ENCODE measurements at places on chromosomes 3 and 15. TPM values are rescaled to one million over a fixed set of nuclear protein-coding genes. Genes with fewer than 3 reads are reported as not detected.
A peak's percentile ranks its signal among the peaks of the same experiment; 100 is the strongest.

DNA sequence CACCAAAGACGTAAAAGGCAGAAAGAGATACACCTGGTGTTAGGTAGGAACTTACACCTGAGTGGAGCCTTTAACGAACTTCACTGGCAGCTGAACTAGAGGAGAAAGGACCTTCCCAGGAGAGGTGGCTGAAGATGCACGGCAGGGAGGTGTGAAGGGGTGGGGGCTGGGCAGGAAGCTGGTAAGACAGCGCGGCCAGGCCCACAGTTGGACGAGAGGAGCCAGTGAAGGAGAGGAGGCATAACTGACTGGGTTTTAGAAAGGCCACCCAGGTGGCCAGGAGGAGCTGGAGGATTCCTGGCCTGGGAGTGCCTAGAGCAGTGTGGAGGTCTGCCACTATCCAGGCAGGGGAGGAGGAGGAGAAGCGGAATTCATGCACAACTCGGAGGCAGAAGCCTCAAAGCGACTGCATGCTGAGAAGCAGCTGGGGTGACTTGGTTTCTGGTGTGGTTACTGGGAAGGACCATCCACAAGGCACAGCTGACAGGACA is 51.9 kb downstream of the SLC41A3 start:
- DNase-seq: no peak

GRCh38 chr3:156620260-156620659 is 54.1 kb upstream of the TIPARP start:
- DNase-seq: no peak

GRCh38 chr3:100005665-100006393 is 108.5 kb downstream of the FILIP1L start:
- DNase-seq: no peak

- peak; percentile 87 for DNase-seq
These were observed 63.8 kb downstream of the SPSB4 start for GRCh38 chr3:141114816-141115460.

DNA sequence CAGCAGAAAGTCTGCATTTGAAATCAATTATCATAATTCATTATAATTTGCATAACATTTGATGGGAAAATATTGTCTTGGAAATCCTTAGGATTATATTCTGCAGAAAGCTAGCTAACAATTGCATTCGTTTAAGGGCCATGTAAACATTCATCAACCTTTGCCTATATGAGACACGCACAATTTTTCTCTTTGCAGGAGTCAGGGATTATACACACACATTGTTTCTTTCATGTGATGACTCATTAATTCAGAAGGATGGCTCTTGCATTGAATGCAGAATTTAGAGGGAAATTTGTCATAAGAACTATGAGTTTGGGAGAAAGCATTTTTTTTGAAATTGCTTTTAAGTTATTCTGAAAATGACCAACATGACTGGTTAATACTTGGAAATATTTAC is 844.7 kb downstream of the DIPK2A start:
- no peak for DNase-seq

DNA sequence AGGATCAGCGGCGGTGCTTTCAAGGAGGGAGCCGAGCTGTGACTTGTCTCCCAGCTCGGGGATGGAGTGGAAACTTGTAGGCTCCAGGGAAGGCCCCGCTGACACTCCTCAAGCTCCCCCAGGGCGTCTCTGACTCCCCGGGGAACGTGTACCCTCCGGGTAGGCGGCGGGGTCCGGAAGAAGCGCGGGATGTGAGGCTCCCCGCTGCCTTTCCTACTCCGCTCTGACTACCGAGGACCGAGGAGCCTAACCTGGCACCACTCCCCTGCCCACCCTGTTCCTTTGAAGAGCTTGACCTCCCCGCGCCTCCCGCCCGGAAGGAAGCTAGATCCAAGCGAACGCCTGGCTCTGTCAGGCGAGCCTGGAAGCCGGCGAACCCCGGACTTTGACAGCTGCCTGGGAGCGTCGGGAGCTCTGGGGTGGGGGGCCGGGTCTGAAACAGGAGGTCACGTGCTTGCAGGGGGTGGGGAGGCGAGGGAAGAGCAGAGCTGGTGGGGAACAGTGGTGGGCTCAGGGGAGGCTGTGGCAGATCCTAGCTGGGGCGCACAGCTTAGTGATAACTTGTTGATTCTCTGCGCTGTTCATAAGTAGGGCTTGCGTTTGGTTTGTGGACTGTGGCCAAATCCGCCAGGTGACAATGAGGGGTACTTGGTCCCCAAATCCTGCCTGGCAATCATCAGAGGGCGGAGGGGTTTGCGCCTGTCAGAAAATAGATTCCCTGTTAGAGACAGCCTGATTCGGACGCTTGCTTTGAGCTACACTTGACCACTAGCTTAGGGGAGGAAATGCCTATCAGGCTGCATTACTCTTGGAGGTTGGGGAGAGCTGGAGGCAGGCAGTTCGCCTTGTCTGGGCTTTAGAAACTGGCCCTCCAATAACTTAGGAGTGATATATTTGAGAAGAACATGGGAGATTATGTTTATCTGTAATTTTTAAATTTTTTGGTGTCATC is 1.2 kb downstream of the CLSTN2 start:
- peak; percentile 56 for DNase-seq

DNA sequence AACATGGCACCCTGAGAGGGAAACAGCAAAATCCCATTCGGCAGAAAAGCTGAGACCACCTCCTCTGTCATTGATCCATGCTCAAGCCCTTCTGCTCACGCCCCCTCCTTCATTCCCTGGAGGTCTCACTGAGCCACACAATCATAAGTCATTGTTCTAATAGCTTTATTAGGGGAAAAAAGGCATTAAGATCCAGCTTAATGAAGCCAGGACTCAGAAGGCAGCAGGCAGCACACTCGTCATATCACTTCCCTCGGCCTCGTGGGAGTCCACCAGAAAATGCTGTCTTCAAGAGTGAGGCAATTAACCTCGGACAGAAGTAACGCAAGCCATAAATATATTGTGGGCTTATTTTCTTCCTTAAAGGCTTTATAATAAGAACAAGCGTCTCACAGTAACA is 153.9 kb upstream of the PPP2R3A start:
- no peak for DNase-seq

- DNase-seq: no peak
These were observed 21.0 kb downstream of the LRRC31 start for GRCh38 chr3:169848741-169849140.

GRCh38 chr3:64894006-64894405 is 206.2 kb upstream of the ADAMTS9 start:
- no peak for DNase-seq

DNA sequence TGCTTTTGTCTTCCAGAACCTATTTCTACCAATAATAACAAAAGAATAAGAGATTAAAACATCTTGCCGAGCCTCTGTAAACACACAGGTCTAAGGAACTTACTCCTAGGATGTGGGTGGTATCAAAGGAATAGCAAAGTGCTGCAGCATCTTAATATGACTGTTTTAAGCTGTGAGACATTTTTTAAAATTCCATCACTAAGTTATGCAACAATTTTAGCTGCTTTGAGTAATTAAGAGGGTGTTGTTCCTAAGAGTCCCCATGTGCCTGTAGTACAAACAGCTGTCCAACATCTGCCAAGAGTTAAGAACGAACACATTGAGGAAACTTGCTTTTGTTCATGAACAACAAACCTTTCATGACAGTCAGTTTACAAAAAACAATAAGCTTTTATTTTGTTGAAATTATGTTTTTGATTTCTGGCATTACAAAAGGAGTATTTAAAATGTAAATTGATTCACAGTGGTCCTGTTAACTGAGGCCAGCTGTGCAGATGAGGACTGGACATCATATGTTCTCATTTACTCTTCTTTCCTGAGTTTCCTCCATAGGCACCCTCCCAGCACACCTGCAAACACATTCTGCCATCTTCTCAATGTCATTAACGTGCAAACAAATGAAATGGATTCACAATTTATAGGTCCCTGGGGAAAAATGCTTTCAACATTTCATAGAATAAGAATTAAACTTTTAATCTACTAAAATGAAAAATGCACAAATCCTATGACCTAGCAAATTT is 337.3 kb upstream of the ARHGEF26 start:
- DNase-seq: no peak

DNA sequence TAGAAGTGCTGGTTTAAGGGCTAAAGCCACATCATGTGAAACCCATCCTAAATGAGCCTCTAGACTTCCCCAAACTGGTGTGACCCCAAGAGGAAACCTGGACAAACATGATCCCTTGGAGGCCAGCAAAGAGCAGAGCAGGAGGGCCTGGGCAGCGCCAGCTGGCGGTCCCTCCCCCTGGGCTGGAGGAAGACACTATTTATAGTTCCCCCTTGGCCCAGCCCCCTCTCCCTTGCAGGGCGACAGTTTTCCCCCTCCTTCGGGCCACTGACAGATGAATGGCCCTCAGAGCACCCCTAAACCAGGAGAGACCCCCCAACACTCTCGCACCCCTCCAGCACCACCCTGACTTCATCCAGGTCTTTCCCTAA is 2.9 kb downstream of the UCN2 start:
- DNase-seq: peak; percentile 39

- DNase-seq: no peak
These were observed 83.8 kb upstream of the SUCLG2 start for GRCh38 chr3:67737906-67738865.

DNA sequence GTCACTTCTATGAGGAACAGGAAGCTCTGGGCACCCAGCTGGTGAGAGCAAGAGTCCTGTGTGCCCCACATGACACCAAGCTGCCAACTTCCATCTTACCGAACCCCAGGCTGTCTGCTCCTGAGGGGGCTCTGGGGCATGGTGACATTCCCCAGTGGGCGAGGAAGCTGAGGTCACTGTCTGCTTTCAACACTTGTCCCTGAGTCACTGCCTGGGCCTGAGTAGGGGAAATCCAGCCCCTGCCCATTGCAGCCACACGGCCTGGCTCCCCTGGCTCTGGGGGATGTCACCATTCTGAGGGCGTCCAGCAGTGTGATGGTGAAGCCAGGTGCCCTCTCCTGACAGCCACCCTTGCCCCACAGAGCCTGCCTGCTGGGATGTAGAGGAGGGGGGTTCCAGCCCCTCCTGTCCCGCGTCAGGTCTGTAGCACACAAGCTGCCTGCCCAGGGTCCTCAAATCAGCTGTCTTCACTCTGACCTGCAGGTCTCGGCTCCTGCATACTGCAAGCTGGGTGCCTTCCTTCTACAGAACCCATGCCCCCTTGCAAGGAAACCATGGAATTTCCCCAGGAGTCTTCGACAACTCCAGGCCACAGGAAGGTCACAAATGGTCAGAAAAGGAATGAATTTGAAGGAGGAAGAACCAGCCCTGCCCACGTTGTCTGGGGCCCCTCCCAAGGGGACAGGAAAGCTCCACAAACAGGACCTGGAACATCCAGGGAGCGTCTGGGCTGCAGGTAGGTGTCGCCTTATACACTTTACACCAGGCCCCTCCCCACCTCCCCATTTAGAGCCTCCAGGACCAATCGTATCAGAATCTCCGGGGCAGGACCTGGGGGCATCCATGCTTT is 69.9 kb upstream of the GATM start:
- DNase-seq: no peak

DNA sequence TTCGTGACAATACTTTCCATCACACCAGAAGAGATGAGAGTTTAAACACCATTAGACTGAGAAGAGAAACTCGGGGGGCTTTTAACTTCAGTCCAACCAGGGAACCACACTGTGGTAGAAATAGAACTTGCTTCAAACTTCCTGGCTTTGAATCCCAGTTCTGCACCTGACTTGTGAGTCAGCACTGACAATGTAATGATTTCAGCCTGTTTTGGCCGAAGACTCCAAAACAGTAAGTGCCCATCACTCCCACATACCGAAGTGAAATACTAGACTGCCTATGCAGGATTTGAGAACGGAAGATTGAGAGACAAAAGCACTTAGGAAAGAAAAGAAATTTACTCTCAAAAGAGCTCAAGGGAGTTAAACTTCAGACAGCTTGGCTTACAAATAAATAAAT is 27.0 kb downstream of the C2CD4B start:
- peak; percentile 62 for DNase-seq

DNA sequence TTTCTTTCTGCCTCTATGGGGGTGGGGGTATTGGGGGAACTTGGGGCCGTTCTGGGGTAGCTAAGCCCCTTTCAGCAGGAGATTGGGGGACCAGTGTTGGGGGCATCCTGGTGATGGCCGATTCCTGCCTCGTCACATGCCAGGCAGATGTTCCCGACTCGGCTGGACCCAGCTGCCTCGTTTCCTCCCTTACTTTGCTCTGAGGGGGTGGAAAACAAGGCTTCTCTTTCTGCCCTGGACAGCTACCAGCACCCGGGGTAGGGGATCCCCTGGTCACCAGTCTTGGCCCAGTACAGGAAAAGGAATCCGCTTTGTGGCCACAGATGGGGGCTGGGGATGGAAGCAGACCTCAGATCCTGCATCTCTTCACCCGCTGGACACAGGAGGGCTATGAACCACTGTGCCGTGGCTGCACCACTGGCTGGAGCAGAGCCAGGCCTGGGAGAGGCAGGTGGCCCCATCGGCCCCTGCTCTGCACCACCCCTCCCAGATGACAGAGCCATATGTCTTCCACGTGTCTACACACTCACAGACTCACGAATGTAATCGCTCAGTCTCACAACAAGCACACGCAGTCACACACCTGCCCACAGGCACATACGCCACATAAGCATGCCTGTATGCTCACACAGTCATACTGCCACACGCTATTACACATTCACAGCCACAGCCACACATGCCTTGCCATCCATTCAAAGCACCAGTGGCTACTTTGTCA is 12.4 kb downstream of the SNX33 start:
- no peak for DNase-seq

DNA sequence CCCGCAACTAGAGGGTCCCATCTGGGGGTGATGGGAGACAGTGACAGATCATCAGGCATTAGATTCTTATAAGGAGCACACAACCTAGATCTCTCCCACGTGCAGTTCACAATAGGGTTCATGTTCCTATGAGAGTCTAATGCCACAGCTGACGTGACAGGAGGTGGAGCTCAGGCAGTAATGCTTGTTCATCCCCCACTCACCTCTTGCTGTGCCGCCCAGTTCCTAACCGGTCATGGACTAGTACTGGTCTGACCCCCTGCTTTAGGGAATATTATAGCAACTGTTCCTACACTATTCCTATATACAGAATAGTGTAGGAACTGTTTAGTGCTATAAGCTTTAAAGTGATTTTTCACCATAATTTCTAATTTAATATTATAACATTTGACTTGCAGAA is 128.1 kb upstream of the AZI2 start:
- no peak for DNase-seq

- DNase-seq: no peak
These were observed 116.6 kb upstream of the TSC22D2 start for GRCh38 chr3:150291515-150291914.

DNA sequence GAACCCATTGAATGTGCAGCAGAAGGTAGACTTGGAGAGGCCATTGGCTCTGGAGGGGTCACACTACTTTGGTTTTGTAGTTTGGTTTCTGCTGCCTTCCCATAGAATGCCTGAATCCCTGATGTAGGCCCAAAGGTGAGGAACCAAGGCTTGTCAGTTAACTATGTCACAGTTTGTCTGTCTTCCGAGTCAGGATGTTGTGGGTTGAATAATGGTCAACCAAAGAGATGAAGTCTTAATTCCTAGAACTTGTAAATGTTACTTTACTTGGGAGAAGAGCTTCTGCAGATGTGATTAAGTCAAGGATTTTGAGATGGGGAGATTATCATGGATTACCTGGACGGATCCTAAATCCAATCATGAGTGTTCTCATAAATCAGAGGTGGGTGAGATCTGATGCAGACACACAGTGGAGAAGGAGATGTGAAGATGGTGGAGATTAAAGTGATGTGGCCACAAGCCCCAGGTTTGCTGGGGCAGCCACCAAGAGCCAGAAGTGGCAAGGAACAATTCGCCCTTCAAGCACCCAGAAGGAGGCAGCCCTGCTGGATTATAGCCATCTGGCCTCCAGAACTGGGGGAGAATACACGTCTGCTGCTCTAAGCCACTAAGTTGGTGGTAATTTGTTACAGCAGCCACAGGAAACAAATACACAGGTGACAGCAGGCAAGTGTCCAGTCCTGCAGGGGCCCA is 2.3 kb upstream of the CCR8 start:
- no peak for DNase-seq

CPEB1 gene
- 60.8 TPM for polyA plus RNA-seq

PLCD1 gene
- 88.4 TPM for polyA plus RNA-seq

ZNF280D gene
- polyA plus RNA-seq: 12.6 TPM

TMEM212 gene
- 1.8 TPM for polyA plus RNA-seq

Measured in testis (tissue), 5 donors.